M059J (cell line): ENCODE measurements at places on chromosomes 5 and 9.

DNA sequence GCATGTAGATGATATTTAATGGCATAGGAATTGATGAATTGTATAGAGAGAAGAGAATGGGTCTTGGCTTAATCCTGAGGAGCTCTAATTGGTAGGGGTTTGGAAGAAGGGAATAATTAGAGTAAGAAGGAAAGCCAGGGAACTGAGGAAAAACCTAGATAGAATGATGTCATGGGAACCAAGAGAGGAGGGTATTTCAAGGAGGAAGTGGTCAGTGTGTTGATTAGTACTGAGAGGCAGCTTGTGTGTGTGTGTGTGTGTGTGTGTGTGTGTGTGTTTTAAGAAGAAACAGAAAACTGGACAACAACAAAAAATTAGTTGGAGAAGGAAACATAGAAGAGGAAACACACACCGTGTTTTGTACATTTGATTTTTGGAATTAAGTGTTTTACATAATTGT, 42.8 kb downstream of the MAST4 start:
- DNase-seq, result no peak

DNA sequence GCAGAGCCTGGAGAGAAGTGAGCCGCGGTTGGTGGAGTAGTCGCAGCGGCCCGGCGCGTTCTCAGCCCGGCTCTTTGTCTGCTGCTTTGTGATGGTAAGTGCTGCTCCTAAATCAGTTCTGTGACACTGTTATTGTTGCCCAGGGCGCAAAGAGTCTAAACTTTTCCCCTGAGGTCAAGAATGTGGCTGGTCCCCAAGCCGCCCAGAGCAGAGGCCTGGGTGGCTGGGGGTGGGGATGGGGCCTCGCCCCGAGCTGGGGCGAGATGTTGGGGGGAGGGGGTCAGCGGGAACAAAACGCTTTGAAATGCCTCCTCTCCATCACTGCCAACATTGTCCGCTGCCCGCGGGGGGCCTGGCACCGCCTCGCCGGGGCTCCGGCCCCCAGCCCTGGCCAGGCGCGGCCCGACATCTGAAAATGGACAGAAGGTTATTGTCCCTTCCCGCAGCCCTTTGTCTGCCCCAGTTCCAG, 11.7 kb upstream of the CERCAM start:
- DNase-seq, result no peak

GRCh38 chr5:23440703-23441102, 66.7 kb upstream of the PRDM9 start:
- DNase-seq, result no peak

GRCh38 chr5:4868140-4868735, 271.9 kb upstream of the ADAMTS16 start:
- DNase-seq, result peak; percentile 58

DNA sequence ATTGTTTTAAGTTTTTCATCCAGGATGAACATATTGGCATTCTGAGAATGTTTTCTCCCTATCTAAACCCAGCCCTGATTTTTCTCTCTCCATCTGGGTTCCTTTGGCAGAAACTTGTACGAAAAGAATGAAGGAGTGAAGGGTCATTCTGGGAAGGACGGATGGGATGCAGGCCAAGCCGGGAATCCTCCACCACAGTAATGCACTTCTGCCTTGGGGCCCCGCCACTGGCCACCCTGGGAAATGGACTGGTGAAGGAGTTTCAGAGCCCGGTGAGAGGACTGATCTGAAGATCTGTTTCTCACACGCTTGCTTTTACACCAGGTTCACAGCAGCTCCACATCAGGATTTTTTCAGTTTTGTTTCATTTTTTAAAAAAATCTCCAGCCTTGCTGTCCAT, 554.8 kb downstream of the BNC2 start:
- DNase-seq, result no peak

DNA sequence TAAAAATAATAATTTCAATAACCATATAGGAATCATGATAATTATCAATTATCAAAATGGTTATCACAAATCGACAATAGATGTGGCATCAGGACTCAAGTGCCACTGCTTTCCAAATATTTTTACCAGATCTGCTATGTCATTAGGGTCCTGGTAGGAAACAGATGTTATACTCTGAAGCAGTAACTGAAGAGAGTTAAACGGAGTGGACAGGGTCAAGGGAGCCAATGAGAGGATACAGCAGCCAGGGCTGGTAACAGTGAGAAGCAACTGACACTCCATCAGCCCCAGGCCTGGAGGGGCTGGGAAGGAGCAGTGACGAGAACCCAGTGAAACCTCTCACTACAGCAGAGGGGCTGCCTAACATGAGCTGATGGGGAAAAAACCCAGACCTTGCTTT, 322.4 kb downstream of the NPR3 start:
- DNase-seq, result no peak
